ENCODE measurements at places on chromosomes 1 and 21.

GRCh38 chr1:227745568-227746265, 10.5 kb downstream of the SNAP47 start:
- peak; percentile 65 for DNase-seq

DNA sequence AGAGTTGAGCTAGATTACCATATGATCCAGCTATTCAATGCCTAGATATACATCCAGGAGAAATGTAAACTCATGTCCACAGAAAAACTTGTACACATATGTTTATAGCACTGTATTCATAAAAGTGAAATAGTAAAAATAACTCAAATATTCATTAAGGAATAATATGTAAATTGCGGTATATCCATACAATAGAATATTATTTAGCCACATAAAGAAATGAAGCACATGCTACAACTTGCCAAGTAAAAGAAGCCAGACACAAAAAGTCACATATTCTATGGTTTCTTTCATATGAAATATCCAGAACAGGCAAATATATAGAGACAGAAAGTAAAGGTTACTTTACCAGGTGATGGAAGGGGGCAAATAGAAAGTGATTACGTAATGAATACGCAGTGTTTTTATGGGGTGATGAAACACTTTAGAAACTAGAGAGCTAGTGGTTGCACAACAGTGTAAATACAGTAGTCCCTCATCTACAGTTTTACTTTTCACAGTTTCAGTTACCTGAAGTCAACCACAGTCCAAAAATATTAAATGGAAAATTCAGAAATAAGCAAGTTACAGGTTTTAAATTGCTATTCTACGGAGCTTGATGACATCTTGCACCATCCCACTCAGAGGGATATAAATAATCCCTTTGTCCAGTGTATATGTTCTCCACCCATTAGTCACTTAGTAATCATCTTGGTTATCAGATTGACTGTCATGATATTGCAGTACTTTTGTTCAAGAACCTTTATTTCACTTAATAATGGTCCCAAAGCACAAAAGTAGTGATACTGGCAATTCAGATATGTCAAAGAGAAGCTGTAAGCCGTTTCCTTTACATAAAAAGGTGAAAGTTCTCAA, 62.3 kb downstream of the ZNF644 start:
- DNase-seq = no peak

- DNase-seq = no peak
Measured at GRCh38 chr1:74012583-74012982, 185.4 kb downstream of the LRRIQ3 start.

- no peak for DNase-seq
Measured at GRCh38 chr1:159829273-159829634, 2.6 kb downstream of the SLAMF8 start.

DNA sequence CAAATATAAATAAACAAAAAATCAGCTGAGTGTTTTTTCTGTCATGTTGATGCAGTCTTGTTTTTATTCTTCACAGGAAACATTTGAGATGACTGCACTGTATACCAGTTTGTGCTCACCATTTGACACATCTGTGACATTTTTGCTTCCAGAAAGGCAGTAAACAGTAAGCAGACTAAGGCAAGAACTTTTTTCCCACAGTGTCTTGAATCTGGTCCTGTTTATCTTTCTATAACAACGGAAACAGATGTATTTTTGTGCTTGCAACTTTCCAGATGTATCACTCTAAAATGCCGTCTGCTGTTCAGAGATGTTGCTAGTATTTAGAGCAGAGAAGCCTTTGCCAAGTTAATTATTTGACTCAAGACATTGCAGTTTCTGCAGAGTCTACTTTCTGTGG, 105.5 kb downstream of the ZC3H11B start:
- DNase-seq = no peak

DNA sequence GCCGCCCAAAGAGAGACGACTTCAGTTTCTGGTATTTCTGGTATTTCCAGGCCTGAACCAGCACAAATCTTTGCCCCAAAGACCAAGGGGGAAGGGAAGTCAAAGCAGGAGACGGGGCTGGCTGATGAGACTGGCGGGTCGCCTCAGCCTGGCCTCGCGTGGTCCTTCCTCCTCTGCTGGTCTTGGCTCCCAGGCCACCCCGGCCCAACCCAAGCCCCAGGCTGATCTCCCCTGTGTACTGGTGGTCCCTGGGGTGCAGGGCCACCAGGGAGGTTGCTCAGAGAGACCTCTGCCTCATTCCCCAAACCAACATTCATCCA, 19.9 kb downstream of the WNT4 start:
- no peak for DNase-seq

- no peak for DNase-seq
Measured at GRCh38 chr1:40898431-40898901, 36.3 kb upstream of the CITED4 start.

- no peak for DNase-seq
Measured at GRCh38 chr1:47838562-47839432, 158.4 kb downstream of the TRABD2B start.

DNA sequence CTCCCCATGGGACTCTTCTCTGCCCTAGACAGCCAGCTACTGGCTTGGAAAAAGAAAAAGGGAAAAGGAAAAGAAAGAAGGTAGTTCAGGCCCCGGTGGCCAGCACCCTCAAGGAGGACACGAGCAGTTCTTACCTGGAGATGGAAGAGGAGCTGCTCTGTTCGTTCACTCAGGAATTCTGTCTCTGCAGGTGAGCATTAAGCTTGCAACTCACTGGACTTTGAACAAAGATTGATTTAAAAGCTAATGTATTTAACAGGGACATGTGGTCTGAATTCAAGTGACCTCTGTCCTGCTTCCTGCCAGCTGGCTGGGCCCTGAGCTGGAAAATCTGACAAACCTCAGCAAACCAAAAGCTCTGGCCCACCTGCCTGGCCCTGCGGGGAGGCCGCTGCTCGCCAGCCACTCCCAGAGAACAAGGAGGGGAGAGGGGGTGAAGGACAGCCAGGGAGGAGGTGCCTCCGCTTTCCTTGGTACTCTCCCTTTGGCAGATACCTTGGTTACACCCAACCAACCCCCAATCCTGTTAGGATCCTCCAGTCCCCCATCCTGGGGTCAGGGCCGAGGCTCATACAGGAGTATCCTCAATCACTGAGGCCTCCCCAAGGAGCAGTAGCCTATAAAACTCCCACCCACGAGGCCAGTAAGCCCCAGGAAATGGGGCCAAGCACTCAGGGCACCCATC, at the start of gene PDZK1:
Gene PDZK1 (minus strand): TSS at position 186 of the 685 bp plus-strand sequence. CDS start 19,347 bp downstream, outside the sequence.
- no peak for DNase-seq

GRCh38 chr1:22787636-22788035, 77.0 kb downstream of the EPHB2 start:
- DNase-seq = no peak

DNA sequence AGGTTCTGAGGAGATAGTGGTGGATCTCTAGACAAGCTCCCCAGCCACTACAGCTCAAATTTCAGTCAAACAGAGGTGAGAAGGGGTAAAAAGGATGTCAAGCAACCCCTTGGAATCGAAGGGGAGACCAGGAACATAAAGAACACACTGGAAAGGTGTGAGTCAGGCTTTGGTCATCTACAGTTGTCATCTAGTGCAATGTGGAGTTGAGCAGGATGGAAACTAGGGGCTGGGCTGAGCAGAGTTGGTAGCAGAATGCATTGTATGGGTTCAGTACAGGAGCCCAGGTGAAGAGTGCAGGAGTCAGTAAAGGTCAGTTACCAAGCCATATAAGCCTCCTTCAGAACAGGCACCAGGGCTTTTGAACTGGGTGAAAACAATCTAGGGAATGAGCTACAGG, 52.7 kb upstream of the VAV3 start:
- no peak for DNase-seq

GRCh38 chr21:15249285-15249993, 184.6 kb upstream of the NRIP1 start:
- no peak for DNase-seq

- DNase-seq = peak; percentile 93
Measured at GRCh38 chr21:45259206-45259840, 28.4 kb downstream of the POFUT2 start.

DNA sequence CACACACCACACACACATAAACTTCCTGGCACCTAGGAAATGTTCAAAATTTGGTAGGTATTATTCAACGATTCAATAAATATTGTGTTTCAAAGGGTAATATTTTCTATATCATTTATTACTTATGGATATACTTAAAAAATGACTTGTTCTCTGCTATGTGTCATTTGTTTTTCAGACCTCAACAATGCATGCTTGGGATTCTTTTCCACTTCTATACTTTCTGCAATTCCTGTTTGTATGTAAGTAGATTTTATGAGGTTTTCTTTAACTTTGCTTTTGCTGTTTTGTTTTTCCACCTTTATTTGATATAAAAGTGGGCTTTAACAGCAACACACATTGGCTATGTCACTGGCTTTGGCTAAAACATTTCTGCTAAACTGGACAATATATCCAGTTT, 3.5 kb downstream of the CEP170 start:
- no peak for DNase-seq

DNA sequence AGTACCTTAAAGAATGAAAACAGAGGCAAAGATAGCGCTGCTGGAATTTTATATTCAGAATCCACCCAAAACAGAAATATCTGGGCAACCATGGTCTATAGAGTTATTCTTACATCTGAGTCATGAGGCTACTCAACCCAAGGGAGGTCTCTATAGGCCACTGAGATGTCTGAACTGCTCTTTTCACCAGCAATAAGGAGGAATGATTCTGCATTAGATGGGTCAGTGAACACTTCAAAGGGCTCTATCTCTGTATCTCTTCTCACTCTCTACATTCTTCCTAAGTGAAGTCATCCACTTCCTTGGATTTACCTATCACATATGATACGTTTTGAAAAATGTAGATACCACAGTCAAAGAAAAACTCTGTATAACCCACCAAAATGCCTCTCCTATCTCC, 90.2 kb upstream of the NGF start:
- DNase-seq = no peak

- no peak for DNase-seq
Measured at GRCh38 chr21:38956007-38956406, 150.3 kb downstream of the ETS2 start.

DNA sequence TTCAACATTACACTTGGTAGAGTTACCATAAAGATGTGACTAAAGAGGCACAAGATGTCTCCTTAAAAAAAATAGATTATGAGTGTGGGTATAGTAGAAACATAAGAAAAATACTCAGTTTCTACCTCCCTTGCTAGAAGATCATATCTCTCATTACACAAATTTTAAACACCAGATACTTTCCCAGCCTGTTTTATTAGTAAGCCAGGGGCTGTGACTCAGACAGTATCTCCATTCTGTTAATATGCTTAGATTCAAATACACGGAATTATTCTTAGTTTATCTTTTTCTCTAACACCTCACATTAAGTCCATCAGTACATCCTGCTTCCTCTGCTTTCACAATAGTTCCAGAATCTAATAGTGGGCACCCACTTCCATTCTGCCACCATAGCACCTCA, 561.8 kb upstream of the ADAMTS5 start:
- DNase-seq = no peak

DNA sequence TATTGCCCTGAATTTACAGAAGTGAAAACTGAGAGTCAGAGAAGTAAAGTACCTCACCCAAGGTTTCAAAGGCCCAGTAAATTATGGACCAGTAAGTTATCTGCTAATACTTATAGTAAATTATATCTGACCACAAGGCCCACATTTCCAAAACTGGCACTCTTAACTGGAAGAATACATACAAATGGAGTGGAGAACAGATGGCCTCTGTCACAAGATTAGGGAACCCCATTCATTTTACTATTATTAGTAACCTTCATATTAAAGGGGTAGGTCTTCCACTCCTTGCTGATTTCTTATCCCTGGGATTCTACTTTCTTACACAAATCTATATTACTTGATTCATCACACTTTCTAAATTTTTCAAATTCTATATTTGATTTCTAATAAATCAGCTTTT, 588.8 kb downstream of the NEGR1 start:
- DNase-seq = no peak

- DNase-seq = no peak
Measured at GRCh38 chr1:206949208-206949607, 2.9 kb upstream of the PIGR start.

GRCh38 chr1:1666526-1666925, 7.7 kb upstream of the CDK11B start:
- no peak for DNase-seq

DNA sequence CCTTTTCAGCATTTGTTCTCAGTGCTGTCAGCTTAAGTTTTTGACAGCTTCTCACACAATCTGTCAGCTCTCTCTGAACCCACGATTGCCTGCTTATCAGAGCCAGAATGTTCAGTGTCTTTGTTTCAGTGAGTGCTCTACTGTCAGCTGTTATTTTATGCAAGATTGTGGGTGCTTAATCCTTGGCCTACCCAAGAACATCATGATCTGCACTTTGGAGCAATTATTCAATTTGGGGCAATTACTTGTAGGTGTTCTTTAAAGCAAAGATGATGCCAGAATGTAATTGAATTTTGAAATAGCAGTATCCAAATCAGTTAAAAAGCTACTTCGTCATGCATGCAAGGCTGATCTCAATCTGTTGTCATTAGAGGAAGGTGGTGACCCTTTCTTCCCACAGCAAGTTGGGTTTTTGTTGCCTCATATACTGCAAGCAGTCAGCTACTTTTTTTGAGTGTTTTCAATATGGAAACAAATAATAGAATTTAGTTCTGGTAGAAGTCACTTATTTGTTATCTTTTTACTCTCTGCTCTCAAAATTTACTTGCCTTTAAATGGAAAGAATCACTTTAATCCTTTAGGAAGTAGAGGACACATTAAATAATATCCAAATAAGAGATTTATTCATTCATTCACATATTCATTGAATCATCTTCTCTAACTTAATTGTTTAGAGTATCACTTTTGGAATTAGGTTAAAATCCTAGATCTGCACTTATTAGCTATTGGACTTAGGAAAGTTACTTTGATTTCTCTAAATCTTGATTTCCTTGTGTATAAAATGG, 253.5 kb upstream of the CACYBP start:
- DNase-seq = peak; percentile 21

GRCh38 chr21:20527731-20528460, 470.3 kb upstream of the NCAM2 start:
- DNase-seq = no peak

- no peak for DNase-seq
Measured at GRCh38 chr1:239909898-239910297, 181.8 kb upstream of the FMN2 start.

DNA sequence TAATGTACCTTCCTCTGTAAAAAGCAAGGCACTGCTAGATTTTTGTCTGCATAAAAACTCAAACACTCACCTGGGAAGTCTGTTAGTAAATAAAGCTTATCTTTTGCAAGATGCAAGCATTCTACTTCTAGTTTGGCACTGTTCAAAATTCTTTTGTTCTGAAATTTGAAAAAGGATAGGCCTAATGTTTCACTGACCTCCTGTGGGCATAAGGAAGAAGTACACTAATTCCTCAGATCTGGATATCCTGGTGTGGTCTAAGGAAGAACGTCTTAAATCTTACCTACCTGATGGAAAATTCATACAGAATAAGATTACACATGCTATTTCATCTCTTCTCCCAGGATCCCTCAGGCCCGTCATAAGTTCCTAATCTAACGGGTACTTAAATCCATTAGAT, 93.5 kb upstream of the CAMK1G start:
- peak; percentile 47 for DNase-seq

- DNase-seq = no peak
Measured at GRCh38 chr1:26772687-26773086, 15.1 kb upstream of the PIGV start.

- no peak for DNase-seq
Measured at GRCh38 chr1:197544130-197544529, 231.2 kb downstream of the DENND1B start.
